ENCODE measurements at places on chromosomes 2 and 18.

DNA sequence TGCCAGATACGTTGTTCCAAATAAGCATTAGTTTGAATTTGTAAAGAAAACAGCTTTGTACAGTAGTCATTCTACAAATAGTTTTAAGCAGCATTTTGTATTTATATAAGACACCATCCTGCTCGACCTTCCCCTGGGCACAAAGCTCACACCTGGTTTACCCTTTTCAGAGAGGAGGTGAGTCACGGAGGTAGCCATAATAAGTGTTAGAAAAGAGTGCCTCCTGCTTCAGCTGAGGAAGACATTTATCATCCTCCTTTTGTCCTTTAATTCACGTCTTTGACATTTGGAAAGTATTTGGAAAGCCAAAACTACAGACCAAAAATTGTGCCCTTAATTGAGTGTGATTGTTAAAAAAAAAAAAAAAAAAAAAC is 6.8 kb downstream of the RAB12 start:
- DNase-seq: no peak

DNA sequence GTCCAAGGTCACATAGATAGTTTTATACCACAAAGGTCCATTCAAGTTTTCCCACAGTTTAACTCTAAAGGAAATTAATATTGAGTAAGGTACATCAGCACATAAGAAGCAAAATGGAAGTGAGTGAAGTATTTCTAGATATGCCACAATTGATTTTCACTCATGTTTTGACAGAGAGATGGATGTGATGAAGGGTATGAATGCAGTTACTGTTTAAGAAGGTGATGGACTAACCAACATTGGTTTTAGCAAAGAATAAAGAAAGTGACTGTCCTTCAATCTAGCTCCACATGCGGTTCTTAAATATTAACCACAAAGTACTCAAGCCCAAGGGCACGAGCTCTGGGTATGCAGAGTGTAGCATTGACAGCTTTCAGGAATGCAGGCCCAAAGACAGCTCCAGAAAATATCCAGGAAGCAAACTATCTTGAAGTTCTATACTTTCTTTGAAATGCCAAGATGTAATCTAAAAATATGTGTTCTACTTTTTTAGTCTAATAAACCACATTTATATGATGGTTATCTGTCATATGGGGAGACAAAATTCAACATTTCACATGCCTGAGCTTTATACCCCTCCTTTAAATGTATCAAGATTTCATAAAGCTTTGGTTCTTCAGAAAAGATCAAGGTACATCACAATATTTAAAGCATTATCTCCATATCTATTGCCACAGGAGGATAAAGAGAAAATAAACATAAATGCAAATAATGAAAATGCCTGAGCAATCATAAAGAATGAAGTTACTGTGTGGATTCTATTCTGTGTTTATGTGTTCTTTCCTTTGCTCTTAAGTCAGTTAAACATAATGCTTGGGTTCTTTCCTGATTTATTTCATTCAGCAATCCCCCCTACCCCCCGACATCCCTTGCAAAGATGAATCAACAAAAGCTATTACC is 6.7 kb upstream of the SCN1A start:
- no peak for DNase-seq

DNA sequence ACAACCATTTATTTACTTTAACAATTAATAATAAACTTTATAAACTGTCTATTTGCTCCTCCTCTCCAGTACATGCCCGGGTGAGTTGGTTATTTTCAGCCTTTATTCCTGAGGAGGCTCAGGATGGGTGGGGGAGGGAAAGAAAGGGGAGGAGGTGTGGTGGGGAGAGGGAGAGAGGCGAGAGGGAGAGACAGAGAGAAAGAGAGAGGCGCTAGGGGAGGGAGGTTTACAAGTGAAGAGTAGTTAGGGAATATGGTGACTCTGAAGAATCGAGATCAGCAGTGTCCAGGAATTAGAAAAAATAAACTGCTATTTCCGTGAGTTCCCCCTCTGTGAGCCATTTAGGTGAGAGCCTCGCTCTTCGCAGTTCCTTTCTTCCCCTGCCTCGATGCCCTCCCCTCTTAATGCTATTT is 138.9 kb downstream of the MEIS1 start:
- no peak for DNase-seq

DNA sequence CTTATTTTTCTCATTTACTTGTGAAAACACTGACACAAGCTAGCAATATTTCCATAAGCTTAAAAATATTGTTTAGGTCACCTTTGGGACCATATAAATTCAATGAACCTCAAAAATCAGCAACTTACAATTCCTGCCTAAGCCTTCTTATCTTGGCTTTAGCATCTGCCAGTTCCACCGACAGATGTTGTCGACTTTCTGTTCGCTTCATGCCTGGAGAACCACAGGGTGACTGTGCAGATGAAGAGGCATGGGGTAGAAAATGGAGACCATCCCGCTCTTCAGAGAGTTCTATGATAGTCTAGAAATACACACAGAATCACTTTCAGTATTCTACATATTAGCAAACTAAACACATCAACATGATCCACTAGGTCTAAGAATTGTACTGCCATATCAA is 64.2 kb downstream of the CCDC88A start:
- no peak for DNase-seq

GRCh38 chr2:177211169-177211568 is 1.4 kb upstream of the HNRNPA3 start:
- DNase-seq: no peak

- no peak for DNase-seq
Observed at GRCh38 chr2:38147333-38148121, 71.6 kb upstream of the CYP1B1 start.

- DNase-seq: no peak
Observed at GRCh38 chr2:43265421-43265820, 39.0 kb upstream of the ZFP36L2 start.

GRCh38 chr2:128395640-128396499 is 77.2 kb upstream of the HS6ST1 start:
- no peak for DNase-seq

- DNase-seq: no peak
Observed at GRCh38 chr2:11876436-11876835, 130.0 kb downstream of the LPIN1 start.

- no peak for DNase-seq
Observed at GRCh38 chr2:62152000-62152399, 43.9 kb upstream of the B3GNT2 start.

- DNase-seq: no peak
Observed at GRCh38 chr2:109045505-109045904, 56.5 kb upstream of the EDAR start.

GRCh38 chr2:133382566-133382965 is 185.7 kb downstream of the NCKAP5 start:
- DNase-seq: no peak

DNA sequence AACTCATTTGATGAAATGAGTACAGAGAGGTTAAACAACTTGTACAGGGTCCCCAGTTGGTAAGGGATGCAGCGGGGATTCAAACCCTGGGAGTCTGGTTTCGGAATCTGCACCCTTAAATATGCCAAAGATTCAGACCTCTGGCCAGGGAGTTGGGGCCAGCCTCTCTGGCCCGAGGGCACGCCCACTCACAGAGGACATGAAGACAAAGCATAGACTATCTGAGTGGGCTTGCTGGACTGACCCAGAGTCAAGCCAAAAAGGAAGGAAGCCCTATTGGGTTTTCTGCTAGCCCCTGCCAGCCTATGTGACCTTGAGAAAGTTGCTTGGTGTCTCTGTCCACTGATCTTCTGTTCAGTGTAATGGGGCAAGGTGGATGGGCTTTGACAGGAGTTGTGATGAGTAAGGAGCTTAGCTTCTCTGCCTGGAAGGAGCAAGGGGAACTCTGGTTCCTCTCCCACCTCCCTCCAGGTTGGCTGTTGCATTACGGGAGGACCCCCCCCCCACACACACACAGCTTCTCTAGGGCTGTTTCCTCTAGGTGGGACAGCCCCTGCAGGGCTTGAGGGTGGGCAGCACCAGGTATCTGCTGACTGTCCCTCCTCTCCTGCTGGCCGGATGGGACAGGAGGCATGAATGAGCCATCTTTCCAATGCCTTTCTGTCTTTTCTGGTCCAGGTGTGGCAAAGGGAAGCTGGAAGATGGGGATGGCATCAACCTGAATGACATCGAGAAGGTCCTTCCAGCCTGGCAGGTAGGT is 131.3 kb downstream of the CTIF start:
- no peak for DNase-seq

DNA sequence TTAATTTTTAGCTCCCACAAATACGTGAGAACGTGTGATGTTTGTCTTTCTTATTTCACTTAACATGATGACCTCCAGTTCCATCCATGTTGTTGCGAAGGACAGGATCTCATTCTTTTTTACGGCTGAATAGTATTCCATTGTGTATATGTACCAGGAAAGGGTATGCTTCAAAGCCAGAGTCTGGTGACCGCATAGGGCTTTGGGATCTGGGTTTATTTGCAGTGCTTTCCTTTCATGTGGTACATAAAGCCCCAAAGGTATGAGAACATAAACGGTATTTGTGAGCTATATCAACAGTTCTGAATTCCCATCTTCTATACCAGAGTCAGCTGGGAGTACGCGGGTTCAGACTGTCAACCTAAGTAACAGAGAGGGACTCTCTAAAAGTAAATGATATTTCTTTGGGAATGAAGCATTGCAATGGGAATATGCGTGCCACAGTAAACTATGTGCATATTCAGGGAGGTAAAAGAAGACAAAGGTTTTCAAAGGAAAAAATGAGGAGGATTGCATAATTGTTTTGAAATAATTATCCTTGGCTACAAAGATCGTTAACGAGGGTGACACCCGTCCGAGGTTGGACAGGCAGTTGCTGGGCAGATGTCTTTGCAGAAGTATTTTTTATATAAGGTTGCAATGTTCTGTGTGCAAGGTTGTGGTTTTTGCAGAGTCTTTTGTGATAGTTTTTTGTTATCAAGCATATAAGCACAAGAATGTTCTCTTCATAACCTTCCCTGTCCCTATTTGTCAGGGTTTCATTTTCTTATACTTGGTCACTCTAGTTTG is 24.4 kb downstream of the CRYGD start:
- DNase-seq: no peak

- DNase-seq: no peak
Observed at GRCh38 chr2:128554151-128554769, 235.6 kb upstream of the HS6ST1 start.

DNA sequence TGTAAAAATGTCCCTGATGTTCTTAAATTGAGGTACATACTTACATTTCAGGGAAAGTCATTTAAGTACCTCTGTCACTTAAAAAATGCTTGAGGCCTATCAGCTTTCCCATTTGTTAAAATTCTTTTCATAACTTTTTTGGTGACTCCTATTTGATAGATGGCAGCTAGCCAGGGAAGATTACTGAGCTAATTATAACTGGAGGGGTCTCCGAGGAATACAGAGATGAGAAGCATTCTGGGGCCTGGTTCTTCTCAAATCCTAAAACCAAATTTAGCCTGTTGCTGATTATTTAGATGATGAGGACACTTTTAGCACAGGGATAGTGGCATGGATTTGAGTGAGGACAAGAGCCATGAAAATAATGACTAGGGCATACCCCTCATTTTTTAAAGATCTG is 4.8 kb downstream of the UGP2 start:
- DNase-seq: no peak

GRCh38 chr2:1728821-1729220 is 15.5 kb downstream of the PXDN start:
- DNase-seq: no peak

- DNase-seq: no peak
Observed at GRCh38 chr18:60471652-60472051, 99.1 kb upstream of the MC4R start.

DNA sequence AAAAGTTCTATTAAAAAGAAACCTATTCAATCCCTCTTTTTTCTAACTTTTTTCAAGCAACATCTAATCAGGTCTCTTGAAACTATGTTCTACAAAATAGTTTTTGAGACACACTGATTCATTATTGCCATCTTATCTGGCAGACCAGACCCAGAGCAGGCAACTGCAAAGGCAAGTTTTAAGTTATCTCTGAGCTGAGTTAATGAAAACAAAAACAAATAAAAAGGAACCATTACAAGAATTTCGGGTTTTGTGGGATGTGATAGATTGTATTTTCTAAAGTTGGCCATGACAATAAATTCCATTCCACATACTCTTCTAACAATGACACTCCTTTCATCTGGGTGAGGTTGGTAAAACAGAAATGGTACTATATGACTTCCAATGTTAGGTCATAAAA is 15.2 kb upstream of the TWSG1 start:
- DNase-seq: no peak

DNA sequence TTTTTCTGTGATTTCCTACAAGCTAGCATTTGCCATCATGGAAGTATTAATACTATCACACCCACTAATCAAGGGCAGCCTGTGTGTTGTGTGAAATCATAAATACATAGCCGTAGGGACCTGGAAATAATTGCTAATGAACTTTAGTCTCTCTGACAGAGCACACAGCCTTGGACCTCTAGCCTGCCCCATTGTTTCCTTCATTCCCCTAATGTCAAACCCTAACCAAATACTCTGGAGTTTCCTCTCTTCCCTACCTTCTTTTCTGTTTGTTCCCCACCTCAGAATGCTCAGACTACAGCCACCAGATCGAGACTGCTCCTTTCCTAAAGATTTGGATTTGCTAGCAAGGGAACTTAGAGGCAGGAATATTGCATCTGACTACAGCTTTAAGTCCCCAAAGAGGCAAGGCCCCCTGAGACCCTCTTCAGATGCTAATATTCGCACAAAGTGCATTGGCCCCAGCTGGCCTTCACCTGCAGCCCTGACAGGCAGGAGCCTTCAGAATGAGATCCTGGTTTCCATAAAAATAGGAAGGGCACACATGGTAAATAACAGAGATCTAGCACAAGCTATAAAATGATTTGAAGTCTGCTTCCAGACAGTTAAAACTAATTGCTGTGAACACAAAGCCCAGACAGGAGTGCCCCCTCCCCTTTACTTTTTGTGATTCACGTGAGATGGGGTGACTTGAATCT is 279.2 kb upstream of the DCC start:
- DNase-seq: no peak

DNA sequence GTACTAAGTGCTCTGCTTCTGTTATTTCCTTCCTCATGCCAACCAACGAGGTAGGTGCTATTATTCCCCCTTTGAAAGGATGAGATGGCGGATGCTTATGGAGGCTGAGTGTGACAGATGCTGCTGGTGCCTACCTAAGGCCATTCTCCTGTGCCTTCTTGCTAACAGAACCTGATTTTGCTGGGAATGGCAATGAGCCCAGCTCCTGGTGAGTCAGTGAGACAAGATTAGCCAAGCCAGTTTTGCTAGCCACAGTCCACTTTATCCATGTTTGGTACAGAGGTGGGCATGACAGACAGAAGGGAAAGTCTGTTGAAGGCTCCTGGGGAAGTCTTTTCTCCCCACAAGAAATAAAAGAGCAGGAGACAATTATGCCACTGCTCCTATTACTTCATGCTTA is 43.7 kb upstream of the TMEM163 start:
- DNase-seq: no peak

DNA sequence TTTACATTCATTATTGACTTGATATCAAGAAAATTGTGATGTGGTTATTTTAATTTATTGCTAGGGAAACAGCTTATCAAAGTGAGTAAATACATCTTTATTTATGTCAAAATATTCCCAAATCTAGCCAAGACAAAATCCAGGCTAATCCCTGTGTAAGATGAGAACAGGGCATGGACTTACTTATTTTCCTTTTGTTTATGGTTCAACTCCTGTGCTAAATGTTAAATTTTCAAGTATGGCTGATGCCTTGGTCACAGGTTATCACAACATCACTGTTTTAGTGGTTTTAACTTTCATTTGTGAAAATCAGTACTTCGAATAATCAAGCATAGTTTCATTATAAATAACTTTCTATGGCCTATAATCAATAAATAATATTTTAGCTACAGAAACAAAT is 657.0 kb upstream of the SYT4 start:
- DNase-seq: no peak

All from activated CD8-positive, alpha-beta memory T cell treated with anti-CD3 and anti-CD28 coated beads for 1 hour (primary cell).